ENCODE measurements at places on chromosomes 2 and 18.

- DNase-seq, result peak; percentile 47
Measured at GRCh38 chr2:176491172-176491904, 222.1 kb downstream of the MTX2 start.

DNA sequence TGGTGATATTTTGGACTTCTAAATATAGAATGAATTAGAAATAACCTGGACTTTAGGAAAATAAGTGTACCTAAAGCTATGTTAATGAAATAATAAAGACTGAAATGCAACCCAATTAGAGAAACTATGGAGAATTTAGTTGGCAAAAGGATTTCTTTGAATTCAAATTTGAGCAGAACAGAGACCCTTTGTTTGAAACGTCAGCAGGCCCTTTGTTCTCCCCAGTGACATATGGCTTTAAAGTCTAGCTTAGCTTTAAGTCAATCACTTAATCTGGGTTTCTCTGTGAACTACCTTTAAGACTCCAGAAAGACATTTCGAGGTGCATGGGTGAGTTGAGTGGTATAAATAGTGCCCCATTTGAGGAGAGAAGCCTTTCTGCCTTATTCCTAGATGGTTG lies 130.5 kb upstream of the CREB1 start:
- DNase-seq, result no peak

- no peak for DNase-seq
Measured at GRCh38 chr18:13480571-13481255, 245.6 kb downstream of the FAM210A start.

- DNase-seq, result peak; percentile 37
Measured at GRCh38 chr2:206164261-206164862, 4.7 kb downstream of the EEF1B2 start.

DNA sequence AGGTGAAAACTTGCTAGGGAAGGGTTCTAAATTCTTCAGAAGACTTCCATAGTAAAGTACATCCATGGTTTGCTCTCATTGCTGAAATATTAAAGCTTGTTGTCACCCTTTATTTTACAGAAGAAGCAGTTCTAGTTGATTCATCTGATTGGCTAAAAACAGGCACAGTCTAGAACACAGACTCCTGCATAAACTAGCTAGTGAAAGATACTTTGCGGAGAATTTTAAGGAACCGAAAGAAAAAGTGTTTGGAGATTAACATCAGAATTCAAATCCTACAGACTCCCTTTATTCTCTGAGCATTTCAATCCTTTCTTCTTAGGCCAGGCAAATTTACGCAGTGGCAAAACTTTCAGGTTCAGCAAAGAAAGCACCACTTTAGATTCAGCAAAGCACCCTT lies 1076.5 kb upstream of the ZEB2 start:
- no peak for DNase-seq

DNA sequence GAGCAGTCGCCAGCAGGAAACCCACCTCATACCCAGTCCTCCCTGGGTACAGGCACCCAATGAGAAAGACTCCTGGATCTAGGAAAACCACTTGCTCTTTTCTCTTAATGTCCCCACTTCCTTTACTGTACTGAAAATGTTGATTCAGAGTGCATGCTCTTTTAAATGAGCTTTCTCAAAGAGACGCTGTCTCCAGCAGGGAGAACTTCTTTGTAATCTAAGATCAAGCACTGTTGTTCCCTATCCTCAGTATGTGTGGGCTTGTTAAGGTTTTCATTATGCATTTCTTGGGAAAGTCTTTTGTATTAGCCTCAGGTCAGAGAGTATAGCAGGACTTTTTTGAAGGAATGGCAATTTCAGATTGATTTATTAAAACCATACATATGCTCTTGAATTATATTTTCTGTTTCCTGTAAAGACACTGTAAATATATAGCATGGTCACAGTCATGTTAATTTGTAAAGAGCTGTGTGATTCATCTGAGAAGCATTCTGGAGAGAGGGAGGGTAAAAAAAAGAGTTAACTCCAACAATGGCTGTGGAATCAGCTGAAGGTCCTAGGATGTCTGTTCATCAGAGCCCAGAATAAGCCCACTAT lies 178.1 kb downstream of the MGAT5 start:
- no peak for DNase-seq
